COR-L47 (cell line): ENCODE measurements at places on chromosomes 7 and 10.

- DNase-seq, result no peak
Observed at GRCh38 chr7:24877790-24878311, 102.1 kb downstream of the OSBPL3 start.

GRCh38 chr7:46932676-46933424 is 649.1 kb downstream of the TNS3 start:
- DNase-seq, result no peak

GRCh38 chr7:68005992-68006391 is 1009.4 kb downstream of the TYW1 start:
- no peak for DNase-seq

GRCh38 chr7:155289107-155289506 is 8.6 kb upstream of the INSIG1 start:
- DNase-seq, result no peak

GRCh38 chr7:95190515-95190914 is 133.8 kb downstream of the PON1 start:
- no peak for DNase-seq

- DNase-seq, result no peak
Observed at GRCh38 chr10:121580276-121581116, 17.7 kb downstream of the FGFR2 start.

- DNase-seq, result peak; percentile 82
Observed at GRCh38 chr7:158487631-158488151, 99.9 kb downstream of the PTPRN2 start.

DNA sequence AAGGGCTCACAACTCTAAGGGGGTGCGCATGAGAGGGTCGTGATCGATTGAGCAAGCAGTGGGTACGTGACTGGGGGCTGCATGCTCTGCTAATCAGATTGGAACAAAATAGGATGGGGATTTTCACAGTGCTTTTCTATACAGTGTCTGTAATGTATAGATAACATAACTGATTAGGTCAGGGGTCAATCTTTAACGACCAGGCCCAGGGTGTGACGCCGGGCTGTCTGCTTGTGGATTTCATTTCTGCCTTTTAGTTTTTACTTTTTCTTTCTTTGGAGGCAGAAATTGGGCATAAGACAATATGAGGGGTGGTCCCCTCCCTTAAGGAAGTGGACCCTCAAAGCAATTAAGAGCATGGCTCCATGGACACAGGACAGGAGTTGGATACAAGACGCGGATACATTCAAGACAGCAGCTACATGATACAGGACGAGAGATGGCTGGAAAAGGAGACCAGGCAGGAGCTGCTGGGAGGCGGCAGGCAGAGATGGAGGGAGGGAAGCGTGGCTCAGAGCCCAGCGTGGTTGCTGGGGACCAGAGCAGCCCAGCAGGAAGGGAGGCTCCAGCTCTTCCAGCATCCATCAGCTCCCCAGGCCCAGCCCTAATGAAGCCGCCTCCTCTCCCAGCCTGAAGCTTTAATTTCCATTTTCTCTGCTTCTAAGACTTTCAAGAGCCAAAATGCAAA is 31.6 kb downstream of the GSDME start:
- DNase-seq, result no peak

- DNase-seq, result no peak
Observed at GRCh38 chr7:84686373-84686772, 491.8 kb upstream of the SEMA3A start.

DNA sequence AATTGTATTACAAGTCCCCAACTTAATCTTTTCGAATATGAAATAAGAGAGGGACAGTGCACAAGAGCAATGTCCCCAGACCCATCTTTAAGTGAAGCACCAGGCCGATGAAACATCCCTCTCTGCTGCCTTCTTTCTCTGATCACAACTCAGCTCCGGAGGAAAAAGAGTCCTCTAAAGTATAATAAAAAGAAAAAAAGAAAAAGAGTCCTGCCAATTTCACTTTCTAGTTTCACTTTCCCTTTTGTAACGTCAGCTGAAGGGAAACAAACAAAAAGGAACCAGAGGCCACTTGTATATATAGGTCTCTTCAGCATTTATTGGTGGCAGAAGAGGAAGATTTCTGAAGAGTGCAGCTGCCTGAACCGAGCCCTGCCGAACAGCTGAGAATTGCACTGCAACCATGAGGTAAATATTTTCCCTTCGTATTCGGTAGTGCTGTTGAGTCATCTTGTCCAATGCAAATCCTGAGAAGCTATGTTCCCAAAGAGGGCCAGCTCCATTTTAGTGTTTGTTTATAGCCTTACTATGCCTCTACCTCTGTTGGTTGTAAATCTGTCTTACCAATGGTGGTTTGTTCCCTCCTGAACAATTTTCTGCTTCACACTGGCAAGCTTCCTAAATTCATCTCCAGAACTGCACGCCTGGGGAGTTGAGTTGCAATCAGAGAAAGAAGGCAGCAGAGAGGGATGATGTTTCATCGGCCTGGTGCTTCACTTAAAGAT is at the start of gene IFIT2:
IFIT2 (plus strand) TSS at position 326 of the 725 bp plus-strand sequence; CDS start at position 404, 78 bp downstream.
- no peak for DNase-seq

- no peak for DNase-seq
Observed at GRCh38 chr7:95951997-95952795, 179.8 kb downstream of the DYNC1I1 start.

DNA sequence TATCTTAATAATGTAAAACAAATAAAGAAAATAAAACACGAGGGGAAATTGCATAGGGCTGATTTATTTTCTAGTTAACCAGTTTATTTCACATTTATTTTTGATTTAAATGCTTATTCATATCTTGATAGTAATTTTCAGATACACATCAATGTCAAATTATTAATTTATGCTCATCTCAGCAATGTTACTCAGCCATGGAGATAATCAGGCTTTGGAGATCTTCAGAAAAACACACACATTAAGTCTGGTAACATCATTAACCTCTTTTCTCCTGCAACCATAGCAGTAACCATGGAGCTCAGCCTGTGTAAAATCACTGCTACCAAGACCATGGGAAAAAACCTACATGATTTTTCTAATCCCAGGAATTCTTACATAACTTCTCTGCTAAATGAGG is 31.9 kb upstream of the TBX20 start:
- DNase-seq, result no peak

GRCh38 chr10:110724116-110724921 is 80.2 kb downstream of the RBM20 start:
- no peak for DNase-seq
